NCI-H1105 (cell line): ENCODE measurements at places on chromosomes 11 and 22.

GRCh38 chr11:98307827-98308491 is 712.8 kb upstream of the CNTN5 start:
- DNase-seq = no peak

DNA sequence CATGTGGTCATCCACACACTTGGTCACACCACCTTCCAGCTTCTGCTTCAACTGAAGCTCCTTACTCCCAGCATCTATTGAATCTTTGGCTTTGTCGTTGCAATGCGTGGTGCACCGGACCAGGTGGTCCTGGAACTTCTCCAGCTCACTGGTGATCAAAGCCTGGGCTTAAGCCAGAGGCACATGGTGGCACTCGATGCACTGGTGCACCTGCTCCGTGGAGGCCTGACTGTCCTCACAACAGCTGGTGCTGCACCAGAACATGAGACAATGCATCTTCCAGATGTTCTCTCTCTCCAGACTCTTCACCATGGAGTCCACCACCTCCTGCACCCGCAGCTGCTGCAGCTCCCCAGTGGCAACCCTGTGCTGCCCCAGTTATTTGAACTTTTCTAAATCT is 56.0 kb downstream of the CELSR1 start:
- no peak for DNase-seq

GRCh38 chr11:16813126-16813525 is 74.7 kb downstream of the C11orf58 start:
- DNase-seq = no peak

DNA sequence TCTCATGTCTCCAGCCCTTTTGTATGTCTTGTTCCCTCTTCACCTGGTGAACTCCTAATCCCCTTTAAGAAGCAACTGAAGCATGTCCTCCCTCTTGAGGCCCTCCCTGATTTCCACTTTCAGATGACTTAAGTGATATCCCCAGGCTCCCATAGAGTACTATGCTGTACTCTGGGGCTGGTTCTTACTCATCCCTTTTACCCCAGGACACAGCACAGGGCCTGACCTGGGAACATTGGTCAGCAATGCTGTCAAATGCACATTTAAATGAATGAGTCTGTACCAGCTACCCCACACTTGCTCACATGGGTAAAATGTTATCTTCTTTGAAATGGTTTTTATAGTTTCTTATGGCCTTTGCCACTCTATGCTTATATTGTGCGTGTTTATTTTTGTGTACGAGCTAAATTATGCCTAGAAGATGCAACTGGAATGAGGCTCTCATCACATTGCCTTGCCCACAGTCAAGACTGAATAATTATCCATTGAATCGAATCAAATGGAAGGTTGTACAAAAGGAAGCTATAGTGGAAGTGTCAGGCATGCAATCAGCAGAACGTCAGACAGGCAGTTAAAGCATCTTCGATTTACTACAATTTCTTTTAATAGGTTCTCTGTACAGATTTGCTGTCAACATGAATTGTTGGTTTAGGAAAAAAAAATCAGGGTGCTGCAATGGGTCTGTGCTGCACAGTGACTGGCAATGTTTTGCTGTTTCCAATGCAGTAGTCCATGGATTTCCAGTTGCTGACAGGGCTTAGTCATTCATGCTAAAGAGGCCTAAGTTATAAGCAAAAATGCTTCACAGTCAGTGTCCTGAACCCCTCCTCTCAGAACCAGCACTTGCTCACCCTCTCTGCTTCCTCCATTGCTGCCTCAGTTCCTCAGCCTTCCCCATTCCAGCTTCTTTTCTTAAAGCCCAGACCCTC is 79.5 kb downstream of the PARVA start:
- DNase-seq = no peak

- DNase-seq = no peak
Measured at GRCh38 chr11:36507824-36508489, 2.1 kb downstream of the TRAF6 start.

DNA sequence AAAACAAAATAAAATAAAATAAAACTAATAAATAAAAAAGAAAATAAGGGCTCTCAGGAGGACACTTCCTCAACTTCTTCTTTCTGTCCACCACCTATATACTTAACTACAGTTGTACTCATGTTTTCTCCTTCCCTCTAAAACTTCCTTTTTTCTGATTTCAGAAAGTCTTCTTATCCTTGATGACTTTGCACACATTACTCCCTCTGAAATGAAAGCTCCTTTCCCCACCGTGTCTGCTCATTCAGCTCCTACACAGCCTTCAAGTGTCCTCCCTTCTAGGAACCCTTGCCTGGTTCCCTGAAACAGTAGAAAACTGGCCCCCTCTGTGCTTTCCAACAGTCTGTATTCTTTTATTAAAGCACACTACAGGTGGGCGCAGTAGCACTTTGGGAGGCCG is 18.3 kb upstream of the DDX17 start:
- no peak for DNase-seq

DNA sequence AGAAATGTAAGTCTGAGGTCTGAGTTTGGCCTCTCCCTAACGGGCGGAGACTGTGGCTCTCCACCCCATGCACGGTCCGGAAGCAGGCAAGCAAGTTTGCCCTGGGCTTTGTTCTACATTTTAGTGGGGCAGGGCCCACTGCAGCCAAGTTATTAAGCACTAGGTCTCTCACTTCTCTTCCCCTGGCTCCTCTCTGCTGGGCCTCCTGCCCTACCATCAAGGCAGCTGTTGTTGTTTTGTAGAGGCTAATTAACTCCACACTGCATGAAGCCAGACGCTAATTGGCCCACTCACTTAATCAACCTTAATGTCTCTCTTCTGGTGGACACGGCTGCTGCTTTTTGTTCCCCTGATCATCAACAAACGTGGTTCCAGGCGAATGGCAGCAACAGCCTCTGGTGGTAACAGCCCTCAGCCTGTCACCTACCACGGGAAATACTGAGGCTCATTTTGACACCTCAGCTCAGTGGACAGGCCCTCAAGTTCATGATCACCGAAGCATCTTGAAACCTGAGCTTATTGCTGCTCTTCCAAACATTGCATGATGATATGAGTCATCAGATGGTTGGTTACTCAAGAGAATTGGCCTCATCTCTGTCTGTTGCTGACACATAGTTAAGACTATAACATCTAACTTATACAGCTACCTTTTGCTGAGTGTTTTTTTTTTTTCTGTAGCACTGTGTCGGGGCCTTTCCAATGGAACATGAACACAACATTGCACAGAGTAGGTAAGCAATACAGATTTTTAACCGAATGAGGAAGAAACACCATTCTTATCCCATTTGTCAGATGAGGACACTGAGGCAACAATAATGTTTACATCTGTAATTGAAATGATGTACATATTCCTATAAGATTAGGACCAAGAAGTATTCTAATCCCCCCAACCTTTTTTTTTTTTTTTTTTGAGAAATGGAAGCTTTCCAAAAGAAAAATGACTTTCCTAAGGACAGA is 20.8 kb upstream of the LMO2 start:
- peak; percentile 70 for DNase-seq

DNA sequence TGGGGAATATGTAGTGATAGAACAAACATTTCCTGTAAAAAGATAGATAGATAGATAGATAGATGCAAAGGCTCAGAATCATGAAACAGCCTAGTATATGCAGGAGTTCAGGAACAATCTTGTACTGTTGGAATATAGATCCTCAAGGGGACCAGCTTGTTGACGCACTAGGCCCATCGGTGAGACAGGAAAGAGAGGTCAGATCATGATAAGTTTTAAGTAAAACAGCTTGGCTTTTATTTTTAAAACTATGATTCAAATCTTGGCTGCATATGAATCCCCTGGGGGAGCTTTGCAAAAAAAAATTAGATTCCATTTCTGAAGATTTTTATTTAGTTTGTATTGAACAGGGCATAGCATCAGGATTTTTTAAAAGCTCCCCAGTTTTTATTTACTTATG is 185.8 kb downstream of the TRPC6 start:
- no peak for DNase-seq

GRCh38 chr11:103420593-103420992 is 311.4 kb downstream of the DYNC2H1 start:
- no peak for DNase-seq

DNA sequence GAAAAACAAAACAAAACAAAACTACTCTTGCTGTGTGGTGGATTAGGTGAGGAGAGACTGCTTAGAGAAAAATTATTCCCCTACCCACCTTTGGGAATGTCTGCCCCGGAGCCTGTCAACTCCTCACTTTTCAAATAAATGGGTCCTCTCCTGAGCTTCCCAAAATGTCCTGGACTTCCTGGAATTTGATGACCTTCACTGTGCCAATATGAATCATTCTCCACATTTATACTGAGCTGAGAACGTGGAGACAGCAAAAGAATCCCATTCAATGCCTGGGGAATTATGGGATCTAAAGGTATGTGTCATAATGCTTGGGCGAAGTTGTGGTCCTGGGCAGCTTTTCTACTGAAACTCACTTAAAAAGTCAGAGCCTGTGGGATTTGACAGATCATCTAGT is 136.8 kb downstream of the KIF18A start:
- no peak for DNase-seq

DNA sequence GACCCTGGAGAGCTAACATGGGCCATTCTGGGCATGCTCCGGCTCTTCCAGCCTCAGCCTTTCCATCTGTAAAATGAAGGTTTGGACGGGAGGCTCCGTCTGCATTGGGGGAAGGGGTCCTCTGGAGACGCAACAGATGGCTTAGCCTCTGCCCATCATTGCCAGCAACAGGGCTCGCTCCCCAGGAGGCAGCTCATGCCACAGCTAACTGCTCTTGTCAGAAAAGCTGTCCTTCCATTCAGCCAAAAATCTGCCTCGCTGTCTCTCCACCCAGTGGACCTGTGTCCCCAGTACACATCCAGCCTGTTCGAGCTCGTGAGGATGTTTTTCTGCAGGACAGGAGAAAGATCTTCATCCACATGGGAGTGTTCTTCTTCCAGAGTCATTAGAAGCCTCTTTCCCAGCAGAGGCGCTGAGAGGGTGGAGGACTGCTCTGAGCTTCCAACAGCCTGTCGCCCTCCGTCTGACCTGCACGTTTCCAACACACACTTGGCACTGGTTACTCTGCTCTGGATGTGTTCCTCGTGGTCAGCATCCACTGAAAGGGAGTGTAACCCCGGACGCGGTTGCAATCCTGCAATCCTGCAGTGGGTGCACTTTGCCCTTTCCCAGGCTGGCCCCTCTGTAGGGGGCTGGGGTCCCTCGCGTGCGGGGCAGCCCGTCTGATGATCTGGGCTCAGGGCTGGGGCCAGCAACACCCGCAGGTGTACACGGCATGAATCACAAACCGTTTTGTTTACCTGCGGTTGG is 1340.9 kb downstream of the TBC1D22A start:
- DNase-seq = no peak

DNA sequence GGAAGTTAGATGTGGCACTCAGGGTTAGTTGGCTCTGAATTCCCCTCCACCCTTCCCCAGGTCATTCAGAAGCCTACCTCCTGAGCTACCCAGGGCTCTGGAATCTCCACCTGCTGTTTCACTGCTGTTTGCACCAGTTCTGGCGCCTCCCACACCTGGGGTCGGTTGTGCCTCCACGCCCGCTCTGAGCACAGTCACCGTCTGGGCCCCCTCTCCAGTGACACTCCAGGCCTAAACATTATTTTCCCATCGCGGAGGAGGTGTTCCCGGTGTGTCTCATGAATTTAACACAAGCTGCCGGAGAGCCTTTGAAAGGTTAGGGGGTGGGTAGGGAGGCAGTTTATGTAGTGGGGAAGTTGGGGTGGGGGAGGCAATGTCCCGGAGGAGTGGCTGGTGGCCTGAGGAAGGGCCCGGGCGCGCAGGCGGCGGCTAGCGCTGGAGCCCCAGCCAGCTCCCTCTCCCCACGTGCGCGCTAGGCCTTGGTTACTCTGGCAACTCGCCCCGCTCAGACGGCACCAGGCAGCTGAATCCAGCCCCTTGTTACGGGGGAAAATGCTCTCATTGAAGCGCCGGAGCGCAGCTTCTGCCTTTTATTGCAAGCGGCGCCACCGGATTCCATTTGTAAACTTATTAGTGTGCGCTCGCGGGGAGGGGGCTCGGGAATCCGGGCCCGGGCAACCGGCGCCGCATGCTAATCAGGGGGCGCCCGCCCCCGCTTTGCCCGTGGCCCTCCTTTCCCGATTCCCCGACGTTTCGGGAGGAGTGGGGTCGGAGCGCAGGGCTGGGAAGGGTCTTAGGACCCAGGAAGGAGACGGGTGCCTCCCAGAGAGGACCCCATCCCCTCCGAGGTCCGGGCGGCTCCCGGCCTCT is 52.4 kb downstream of the GRIK4 start:
- peak; percentile 88 for DNase-seq

- no peak for DNase-seq
Measured at GRCh38 chr22:49432211-49432896, 395.3 kb downstream of the BRD1 start.

GRCh38 chr11:113341388-113342165 is 27.2 kb downstream of the TTC12 start:
- no peak for DNase-seq

DNA sequence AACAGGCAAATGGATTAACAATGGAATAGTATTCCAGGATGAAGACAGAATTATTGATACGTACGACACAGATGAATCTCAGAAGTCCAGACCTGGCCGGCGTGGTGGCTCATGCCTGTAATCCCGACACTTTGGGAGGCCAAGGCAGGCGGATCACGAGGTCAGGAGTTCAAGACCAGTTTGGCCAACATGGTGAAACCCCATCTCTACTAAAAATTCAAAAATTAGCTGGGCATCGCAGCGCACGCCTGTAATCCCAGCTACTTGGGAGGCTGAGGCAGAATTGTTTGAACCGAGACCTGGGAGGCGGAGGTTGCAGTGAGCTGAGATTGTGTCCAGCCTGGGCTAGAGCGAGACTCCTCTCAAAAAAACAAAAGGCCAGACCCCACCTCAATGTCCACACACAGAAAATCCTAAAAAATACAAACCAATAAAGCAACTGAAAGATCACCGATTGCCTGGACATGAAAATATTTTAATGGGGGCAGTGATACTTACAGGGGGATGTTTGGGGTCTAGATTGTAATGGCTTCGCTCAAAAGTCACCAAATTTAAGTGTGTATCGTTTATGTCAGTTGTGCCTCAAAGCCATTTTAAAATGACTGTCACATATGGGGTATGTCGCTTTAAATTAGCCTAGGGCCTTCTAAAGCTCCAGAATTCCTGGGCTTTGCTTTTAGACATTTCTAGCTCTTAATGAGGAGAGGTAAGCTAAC is 3.8 kb downstream of the RPS25 start:
- DNase-seq = no peak

GRCh38 chr11:59102259-59102765 is 4.7 kb upstream of the FAM111B start:
- no peak for DNase-seq

DNA sequence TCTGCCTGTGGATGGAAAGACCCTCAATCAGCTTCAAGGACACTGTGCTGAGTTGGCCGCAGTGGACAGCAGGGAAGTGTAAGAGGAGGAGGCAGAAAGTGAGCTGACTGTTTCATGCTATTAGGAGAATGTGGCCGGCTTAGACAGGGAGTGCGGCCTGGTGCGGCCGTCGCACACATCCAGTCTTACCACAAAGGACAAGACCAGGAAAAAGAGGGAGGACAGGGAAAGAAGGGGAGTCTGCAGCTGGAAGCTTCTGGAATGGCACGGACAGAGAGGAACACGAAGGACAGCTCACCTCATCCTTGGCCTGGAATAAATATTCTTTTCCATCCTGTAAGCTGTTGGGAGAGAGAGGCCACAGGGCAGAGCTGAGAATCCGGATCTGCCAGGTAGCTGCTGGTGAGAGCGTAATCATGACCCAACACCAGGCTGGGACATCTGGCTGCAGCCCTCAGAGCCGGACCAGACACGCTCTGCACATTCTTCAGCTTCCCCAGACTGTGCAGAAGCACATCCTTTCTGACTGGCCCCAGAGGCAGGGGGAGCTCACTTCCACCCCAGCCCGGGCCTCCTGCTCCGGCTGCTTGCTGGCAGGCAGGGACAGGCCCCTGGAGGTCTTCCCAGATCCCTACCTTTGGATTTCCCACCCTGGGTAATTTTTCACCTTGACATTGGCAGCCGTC is 8.6 kb upstream of the RBM4B start:
- no peak for DNase-seq
